ENCODE measurements at places on chromosomes 3 and 15. TPM values are rescaled to one million over a fixed set of nuclear protein-coding genes. Genes with fewer than 3 reads are reported as not detected.

The MCF2L2 gene
- 24.9 TPM for total RNA-seq

The FSTL1 gene
- 552 TPM for total RNA-seq

- H3K36me3 ChIP-seq: peaks cover 7% of the 10 kb centered on the region
- no peak for DNase-seq
- no peaks in the 10 kb centered on the region for H3K27me3 ChIP-seq
- H3K27ac ChIP-seq: no peak overlapping the region
- no peak overlapping the region for H3K4me3 ChIP-seq
Measured at GRCh38 chr15:88072598-88073390, 183.7 kb downstream of the NTRK3 start.

- no peak overlapping the region for H3K4me3 ChIP-seq
- no peak overlapping the region for H3K27ac ChIP-seq
- no peak for DNase-seq
Measured at GRCh38 chr3:71160785-71161546, 422.6 kb downstream of the FOXP1 start.

- H3K4me1 ChIP-seq: peaks cover 9% of the 10 kb centered on the region
- no peak overlapping the region for H3K4me3 ChIP-seq
- peaks cover 45% of the 10 kb centered on the region for H3K36me3 ChIP-seq
- no peak overlapping the region for H3K27ac ChIP-seq
Measured at GRCh38 chr15:41281236-41281635, 50.2 kb downstream of the CHP1 start.

DNA sequence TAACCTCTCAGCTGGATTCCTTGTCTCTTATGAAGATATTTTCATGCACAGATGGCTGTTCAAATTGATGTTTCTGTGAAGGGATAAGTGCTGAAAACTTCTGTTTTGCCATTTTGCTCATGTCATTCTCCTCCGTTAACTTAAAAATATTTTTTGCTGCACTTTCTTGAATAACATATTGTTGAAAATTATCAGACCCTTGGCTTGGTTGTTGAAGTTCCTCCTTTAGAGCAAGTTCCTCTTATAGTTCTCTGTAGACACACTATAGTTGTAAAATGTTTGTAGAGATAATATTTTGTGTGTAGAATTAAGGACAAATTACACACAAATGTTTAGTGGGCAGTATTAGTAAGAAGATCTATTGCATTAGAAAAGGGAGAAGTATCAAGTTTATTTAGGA lies 300.4 kb downstream of the SV2B start:
- no peaks in the 10 kb centered on the region for H3K27me3 ChIP-seq
- no peaks in the 10 kb centered on the region for H3K4me1 ChIP-seq
- no peak overlapping the region for H3K27ac ChIP-seq
- H3K36me3 ChIP-seq: no peaks in the 10 kb centered on the region
- no peak for DNase-seq
- H3K4me3 ChIP-seq: no peak overlapping the region

All from tibial nerve (tissue), 4 donors.